ENCODE measurements at places on chromosomes 5 and 9.

- peak; percentile 72 for DNase-seq
Measured at GRCh38 chr5:100780376-100780870, 122.7 kb downstream of the ST8SIA4 start.

GRCh38 chr9:107700847-107701246 is 211.3 kb upstream of the KLF4 start:
- no peak for DNase-seq

- no peak for DNase-seq
Measured at GRCh38 chr5:36659411-36659810, 53.0 kb downstream of the SLC1A3 start.

DNA sequence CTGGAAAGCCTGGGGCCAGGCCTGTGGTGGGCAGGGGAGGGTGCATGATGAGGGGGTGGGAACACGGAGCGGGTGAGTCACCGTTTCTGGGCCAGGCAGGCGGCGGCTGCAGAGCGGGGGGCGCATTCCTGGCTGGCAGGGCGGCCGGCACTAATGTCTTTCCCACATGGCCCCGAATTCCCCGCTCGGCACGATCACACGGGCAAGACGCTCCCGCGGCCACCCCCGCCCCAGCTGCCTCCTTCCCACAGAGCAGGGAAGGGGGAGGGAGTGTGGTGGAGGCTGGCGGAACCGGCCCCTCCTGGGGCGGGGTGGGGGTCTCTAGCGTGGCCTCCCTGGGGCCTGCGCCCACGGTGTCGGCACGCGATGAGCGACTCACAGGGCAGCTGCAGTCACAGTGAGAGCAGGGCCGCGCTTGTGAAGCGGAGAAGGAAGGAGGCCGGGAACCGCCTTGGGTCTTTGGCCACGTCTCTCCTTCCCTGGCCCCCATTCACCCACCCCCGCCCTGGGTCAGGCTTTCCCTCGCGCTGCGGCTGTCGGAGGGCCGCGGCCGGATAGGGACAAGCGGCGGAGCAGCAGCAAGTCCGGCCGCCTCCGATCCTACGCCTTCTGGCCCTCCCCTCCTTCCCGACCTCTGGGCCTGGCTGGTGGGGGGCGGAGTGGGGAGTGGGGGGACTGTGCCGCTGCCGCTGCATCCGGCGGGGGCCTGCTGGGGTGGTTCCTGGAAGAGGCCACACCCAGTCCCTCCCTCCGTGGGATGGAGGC is 48.9 kb downstream of the CXXC5 start:
- no peak for DNase-seq

- DNase-seq: peak; percentile 69
Measured at GRCh38 chr9:129610473-129611306, 10.2 kb downstream of the C9orf50 start.

DNA sequence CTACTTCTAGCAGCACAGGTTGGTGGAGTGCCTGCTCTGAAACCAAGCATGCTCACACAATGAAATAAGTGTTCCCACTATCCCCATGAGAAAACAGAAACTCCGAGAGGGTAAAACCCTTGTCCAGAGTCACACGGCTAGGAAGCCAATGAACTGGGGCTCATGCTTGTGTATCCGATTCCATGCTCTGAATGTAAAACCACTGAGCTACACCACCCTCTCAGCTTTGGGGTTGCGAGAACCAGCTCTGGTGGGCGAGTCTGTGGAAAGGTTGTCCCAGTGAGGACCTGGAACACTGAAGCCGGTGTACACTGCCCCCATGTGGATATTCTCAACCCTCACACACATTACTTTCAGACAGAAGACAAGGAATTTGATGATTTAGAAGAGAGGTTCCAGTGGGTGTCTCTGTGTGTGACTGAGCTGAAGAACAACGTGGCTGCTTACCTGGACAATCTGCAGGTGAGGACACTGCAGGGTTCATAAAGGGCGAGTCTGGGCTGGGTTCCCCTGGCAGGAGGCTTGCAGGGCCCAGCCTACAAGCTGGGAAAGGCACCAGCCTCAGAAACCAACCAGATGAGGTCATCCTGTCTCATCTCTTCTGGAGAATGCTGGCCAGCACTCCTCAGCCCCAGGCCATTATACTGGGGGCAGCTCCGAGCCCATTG is 37.4 kb downstream of the ARHGEF37 start:
- peak; percentile 85 for DNase-seq

GRCh38 chr9:37429441-37430285 is 7.2 kb downstream of the GRHPR start:
- DNase-seq: no peak

DNA sequence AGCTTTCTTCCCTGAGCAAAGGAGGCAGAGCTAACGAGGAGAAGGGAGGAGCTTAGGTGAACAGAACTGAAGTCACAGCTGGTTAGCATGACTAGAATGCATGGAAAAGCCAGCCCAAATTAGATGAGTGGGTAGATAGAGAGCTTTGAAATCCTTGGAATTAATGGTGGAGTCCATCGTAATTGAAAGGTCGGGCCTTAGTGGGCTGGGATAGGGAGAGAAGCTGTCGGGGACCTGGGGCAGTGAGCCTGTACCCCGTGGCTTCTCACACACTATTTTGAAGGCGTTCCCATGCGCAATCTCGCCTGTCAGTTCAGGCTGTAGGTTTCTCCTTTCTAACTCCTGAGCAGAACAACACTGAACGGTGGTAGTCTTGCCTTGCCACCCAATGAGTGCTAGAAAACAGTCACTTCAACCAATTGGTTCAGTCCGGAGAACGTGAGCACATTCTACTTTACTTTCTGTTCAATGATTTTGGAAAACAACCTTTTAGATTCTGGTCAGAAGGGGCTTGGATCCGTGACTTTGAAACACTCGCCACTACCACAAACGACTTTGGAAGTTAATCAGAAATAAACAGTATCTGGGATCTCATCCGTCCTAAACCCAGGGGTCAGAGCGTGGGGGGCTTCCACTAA is 655 bp upstream of the RAI14 start:
- DNase-seq: peak; percentile 59

- no peak for DNase-seq
Measured at GRCh38 chr5:162174358-162174974, 106.9 kb downstream of the GABRG2 start.

GRCh38 chr5:139105621-139106071 is 92.5 kb downstream of the SIL1 start:
- no peak for DNase-seq

DNA sequence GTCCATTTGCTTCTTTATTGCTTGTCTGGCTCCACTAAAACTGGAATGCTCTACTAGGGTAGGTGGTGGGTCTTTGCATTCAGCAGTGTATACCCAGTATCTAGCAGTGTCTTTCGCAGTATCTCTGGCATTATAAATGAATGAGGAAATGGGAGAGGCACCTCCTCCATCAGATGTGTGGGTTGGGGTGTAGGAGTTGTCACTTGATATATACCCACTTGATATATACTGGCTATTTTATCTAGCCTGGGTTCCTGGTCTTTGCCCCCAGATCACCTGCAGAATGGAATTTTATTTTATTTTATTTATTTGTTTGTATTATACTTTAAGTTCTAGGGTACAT is 208.5 kb downstream of the PARP8 start:
- DNase-seq: no peak

DNA sequence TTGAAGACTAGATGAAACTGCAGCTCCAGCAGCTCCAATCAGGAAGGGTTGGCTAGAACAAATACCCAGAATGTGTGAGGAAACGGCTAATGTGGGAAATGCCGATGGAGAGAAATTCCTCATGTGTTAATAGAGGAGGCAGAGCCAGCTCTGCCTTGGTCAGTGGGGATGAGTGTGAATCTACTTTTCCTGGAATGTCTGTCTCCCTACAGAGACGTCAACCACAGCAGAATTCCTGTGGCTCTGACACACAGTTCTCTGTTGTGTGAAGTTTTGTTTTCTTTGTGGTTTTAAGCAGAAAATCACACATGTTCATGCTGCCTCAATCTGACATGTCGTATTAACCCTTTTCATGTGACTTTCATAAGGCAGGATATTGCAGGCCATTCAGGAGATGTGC is 476.6 kb upstream of the WWC1 start:
- DNase-seq: no peak
